ENCODE measurements at places on chromosomes 5 and 9.

- DNase-seq = no peak
These were observed 44.3 kb downstream of the SLC28A3 start for GRCh38 chr9:84296146-84296843.

GRCh38 chr9:123478160-123478559 is 122.2 kb downstream of the CRB2 start:
- no peak for DNase-seq

GRCh38 chr5:42059291-42059690 is 134.2 kb downstream of the FBXO4 start:
- DNase-seq = no peak

DNA sequence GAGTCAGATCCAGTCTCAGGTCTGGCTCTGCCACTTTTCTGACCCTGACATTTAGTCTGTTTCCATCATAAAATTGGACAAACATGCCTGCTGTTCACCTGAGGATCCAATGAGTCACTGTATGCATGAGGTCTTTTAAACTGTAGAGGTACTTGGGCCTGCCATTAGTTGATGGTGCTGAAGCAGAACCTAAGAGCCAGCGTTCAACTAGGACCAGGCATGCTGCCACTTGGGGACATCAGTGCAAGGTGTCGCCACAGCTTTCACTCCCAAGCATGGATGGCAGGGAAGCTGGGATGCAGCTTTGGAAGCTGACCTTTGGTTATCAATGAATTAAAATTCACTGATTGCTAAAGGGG is 37.1 kb downstream of the NEUROG1 start:
- DNase-seq = peak; percentile 78

DNA sequence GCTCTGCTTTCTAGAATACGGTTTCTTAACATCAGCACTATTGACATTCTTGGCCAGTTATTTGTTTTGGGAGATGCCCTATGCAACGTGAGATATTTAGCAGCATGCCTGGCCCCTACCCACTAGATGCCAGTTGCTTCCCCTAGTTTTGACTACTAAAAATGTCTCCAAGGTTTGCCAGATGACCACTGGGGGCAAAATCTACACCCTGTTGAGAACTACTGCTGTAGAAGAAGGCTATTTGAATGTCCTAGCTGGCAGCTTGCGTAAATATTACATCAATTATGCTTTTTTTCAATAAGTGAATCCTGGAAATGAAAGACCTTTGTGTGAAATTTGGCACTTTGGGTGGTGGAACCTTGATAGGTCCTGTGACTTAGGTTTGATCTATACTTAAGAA is 5.0 kb downstream of the NCBP1 start:
- DNase-seq = peak; percentile 66

GRCh38 chr5:84032324-84032723 is 311.7 kb upstream of the HAPLN1 start:
- DNase-seq = no peak

DNA sequence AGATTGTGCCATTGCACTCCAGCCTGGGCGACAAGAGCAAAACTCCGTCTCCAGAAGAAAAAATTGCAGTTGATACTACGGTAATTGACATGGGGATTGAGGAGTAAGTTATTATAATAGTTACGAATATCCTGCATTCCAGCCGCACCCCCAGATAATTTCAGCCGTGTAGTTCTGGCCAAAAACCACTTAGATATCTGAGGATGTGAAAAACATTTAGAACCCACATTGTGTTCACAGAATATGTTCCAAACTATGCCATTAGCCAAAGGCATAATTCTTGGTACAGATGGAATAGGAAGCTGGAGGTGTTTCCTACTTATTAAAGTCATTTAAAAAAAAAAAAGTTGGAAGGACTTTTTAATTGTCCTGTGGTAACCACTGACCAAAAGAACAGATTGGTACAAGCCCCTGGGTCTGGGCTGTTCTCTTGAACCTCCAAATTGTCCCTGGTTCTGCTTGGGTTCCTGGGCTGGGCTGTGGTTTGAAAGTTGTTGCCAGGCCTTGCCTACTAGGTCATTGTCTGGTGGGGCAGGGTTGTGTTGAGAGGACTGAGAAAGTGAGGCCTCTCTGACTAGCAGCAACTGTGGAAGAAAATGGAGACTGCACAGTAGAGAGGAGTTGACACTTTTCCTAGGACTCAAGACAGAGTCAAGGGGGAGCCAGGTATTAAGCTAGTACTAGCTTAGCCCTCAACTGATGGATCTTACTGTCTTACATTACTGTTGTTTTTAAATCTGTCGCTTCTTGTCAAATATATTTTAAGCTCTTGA is 198.8 kb downstream of the NR3C1 start:
- DNase-seq = no peak

Data from NCI-H69 (cell line).